ENCODE measurements at places on chromosomes 16 and 17.

GRCh38 chr17:81349397-81350319 lies 45.6 kb upstream of the BAHCC1 start:
- DNase-seq = no peak

DNA sequence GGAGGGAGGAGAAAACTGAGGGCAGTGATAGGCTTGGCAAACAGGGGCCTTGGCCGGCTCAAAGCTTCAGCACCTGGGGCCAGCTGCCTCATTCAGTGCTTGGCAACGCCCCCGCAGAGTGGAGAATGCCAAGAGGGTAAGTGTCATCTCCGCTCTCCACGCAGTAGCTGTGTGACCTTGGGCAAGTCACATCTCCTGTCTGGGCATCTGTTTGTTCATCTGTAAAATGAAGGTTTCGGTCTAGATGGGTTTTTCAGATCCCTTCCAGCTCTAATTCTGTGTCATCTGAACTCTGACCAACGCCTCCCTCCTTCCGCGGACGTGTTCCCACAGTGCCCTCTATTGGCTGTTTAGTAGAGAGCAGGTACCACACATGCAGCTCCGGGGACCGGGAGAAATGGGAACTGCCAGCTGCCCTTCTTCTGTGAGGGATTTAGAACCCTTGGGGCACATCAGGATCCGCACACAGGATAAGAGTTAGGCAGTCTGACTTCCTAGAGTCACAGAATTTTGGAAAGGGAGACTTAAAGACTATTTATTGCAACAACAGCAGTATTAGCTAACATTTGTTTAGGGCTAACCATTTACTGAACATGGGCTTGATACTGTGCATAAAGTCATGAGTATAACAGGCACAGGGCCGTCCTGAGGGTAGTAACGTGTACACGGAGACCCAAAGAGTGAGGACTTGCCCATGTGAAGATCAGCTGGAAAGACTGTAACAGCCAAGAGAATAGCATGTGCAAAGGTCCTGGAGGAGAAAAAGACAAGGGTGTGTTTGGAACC lies 26.8 kb downstream of the GP2 start:
- peak; percentile 59 for DNase-seq

DNA sequence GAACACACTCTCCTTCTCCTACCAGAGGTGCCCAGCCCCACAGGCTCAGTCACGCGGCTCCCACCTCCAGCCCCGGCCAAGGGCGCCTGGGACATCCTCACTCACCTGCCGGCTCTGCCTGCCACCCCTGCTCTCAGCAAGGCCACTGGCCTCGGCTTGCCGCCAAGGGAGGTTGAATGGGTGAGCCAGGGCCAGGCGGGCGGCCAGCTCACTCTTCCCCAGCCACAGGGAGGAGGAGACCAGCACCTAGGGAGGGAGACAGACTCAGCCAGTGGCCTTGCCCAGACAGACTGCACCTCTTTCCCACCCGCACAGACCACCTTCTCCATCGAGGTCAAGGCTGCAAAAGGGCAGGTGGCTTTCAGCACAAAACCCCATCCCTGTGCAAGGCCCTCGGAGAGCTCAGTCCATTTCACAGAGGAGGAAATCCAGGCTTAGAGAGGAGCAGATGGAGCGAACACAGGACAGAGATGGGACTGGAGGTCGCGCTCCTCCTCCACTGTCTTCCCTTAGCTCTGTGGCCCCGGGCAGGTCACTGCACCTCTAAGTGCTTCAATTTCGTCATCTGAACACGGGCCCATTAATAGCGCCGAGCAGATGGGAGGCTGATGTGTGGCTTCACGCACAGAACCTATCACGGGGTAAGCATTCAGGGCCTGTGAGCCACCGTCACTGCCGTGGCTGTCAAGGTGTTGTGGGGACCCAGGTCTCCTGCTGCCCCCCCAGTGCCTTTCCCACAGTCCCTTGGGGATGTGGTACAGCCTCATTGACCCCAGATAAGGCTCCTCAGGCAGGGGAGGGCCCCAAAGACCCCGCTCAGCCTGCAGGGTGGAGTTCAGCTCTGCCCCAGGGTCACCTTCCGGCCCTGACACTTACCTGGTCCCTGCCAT lies 56.1 kb downstream of the RMI2 start:
- no peak for DNase-seq

DNA sequence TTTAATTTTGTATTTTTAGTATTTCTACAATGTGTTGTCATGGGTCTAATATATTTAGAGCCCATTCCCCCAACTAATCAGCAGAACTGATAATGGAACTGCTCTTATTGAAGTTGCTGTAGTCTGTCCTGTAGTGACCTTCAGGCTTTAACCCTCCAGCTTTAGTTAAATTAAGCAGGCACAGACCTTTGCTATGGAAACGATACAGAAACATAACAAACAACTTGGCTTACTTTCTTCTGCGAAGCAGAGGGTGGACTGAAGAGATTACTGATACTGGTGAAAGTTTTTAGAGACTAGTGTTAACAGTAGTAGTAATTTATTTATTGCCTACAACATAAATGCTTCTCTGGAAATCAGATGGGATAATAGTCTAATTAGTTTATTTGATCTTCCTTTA lies 61.4 kb downstream of the NFATC3 start:
- DNase-seq = no peak

DNA sequence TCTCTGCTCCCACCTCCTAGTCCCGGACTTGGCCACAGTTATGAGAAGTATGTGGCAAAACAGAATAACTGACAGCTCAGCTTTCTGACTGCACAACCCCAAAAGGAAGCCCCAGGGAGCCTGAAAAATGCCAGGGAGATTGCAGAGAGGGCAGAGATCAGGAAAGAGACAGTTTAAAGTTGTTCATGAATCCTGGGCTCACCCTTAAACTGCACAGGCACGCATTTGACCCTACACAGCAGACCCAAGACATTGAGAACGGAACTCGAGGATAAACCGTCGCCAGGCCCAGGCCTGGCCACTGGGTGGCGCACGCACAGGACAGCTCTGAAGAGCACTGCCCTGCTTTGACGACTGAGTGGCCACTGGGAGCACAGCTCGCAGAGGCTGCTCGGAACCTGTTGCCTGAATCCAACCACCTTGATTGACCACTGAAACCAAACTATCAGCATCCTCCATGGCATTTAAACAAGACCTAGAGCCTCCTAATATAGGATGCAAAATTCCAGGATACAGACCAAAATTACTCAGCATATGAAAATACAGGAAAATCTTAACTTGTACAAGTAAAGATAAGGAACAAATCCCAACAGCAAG lies 114.0 kb downstream of the C16orf95 start:
- peak; percentile 85 for DNase-seq

- DNase-seq = peak; percentile 83
Observed at GRCh38 chr16:67968400-67969253, at the start of gene SLC12A4. Gene SLC12A4 (minus strand): TSS chr16:67968637. CDS start chr16:67968553, 84 bp downstream.

Data from endothelial cell (in vitro differentiated cells).